ENCODE measurements at places on chromosomes 3 and 15. TPM values are rescaled to one million over a fixed set of nuclear protein-coding genes. Genes with fewer than 3 reads are reported as not detected.

GRCh38 chr3:82633319-82633718 is 871.9 kb upstream of the GBE1 start:
- no peak for DNase-seq

DNA sequence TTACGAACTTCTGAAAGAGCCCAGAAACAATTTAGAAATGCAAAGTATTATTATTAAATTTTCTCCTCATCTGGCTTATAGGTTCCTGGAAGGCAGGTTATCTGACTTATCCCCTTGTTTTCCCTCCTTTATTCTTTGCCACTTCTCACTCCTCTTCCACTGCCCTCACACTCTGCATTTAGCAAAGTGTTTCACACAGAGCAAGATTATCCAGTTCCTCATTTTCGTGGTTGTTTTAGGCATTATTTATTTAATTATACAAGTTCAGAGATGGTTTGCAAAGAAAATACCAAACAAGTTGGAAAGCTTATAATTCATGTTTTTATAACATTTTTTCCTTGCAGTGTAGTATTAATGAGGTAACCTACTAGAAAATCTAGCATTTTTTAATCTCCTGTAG is 544.9 kb downstream of the NSUN3 start:
- no peak for DNase-seq

DNA sequence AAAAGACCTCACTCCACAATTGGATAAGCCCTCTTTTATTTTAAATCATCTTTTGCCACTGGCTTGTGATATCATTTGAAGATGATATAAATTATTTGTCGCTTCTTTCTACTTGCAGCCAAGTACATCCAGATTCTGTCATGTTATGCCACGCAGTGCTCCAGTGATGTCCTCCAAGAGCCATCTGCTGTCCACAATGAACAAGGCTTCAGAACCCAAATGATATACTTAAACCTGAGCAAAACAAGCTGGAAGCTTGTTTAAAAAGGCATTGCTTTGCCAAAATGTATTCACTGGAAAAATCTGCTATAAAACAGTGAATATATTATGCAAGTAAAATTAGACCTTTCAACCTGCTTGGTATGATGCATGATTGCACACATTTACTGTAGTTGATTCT is 58.8 kb upstream of the ARL6 start:
- no peak for DNase-seq

- DNase-seq: no peak
Measured at GRCh38 chr15:37099319-37100108, 835 bp downstream of the MEIS2 start.

Gene STRIT1
- total RNA-seq: not detected
